Heart left ventricle (tissue), 16 donors: ENCODE measurements at places on chromosomes 1 and 21. TPM values are rescaled to one million over a fixed set of nuclear protein-coding genes. Genes with fewer than 3 reads are reported as not detected.

DNAI4 gene
- 8.8 TPM for total RNA-seq

KCNE2 gene
- not detected for total RNA-seq

OR10J1 gene
- total RNA-seq = not detected

MANEAL gene
- total RNA-seq = 2.9 TPM

PSMD4 gene
- 128 TPM for total RNA-seq
